ENCODE measurements at places on chromosomes 4 and X.
A peak's percentile ranks its signal among the peaks of the same experiment; 100 is the strongest.

DNA sequence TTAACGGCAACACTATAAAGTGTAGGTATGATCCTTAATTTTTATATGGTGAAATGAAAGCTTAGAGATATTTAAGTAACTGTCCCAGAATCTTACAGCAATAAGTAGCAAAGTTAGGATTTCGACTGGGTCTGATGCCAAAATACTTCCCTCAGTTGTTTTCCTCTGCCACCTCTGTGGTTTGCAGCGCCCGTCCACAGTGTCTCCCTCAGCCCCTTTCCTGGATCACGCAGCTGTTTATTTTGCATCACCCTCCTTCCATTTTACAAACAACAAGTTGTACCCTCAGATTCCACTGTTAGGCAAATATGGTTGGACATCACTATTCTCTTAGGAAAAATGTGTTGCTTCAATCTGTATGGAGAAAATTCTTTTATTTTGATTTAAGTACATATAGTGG is 56.1 kb downstream of the RAPGEF2 start:
- no peak for DNase-seq

DNA sequence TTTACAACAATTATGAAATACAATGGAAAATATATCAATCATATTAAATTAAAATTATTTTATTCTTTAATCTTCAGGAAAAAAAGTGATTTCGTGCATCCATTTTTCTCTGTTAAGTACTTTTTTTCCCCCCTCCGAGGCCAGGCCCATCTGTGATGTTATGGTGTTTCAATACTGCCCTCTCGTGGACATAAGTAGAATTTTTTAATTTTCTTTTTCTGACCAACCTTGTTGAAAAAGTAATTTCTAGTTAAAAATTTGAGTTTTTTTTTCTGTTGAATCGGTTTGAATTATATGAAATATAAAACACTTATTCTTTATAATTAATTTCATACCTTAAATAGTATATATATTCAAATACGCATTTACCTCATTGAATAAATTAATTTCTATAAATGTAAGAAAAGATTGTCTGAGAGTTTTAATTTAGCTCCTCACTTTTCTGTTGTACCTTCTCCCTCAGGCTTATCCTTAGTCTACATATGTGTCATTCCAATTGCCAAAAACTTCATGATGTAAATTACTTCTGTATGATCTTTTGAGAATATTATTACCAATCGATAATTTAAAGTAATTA is 175.8 kb upstream of the TECRL start:
- DNase-seq: peak; percentile 0

DNA sequence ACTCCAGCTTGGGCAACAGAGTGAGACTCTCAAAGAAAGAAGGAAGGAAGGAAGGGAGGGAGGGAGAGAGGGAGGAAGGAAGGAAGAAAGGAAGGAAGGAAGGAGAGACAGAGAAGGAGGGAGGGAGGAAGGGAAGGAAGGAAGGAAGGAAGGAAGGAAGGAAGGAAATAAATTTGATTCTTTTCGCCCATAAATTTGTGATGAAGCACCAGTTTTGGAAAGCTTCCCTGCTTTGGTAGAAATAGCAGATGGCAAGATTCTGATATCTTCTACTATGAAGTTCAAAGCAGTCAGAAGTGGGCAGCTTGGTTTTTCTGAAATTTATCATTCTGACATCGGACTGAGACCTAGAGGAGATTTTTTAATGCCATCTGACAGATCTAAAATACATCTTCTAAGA is 11.7 kb upstream of the GYG2 start:
- no peak for DNase-seq

DNA sequence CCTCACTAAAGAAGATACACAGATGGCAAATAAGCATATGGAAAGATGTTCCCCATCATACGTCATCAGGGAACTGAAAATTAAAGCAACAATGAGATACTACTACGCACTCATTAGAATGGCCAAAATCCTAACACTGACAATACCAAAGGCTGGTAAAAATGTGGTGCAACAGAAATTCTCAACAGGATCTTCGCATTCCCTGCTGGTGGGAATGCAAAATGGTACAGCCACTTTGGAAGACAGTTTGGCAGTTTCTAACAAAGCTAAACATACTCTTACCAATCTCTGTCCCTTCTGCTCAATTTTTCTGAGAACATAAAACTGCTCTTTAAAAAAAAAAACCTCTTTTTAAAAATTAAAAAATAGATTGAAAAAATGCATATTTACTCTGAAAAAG is 300.2 kb downstream of the FBXW7 start:
- DNase-seq: no peak

DNA sequence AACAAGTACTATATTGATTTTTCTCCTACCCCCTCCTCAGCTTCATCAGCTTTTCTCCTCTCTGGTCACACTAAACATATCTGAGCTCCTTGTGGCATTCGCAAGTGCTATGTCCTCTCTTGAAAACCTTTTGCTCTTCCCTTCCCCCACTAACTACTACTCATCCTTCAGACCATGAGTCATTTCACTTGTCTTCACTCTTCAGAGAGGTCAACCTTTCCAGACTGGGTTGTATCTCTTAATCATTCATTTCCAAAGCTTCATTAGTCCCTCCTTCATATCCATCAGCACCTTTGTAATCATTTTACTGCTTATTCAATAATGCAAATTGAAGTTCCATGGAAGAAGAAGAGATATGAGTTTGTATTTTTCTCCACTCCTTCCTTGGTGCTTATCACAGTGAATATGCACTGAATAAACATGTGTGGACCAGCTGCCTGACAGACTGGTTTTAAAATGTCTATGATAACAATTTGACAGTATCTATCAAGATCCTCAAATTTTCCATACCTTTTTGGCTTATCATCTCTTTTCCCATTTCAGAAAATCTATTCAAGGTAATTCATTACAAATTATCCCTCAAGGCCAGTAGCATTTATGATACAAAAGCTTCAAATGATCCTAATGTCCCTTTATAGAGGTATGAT is 28.4 kb downstream of the DDX60L start:
- no peak for DNase-seq
